Stimulated activated CD8-positive, alpha-beta memory T cell treated with anti-CD3 and anti-CD28 coated beads, Interleukin-2, amount 100 ng/mL, for 48 hours (primary cell): ENCODE measurements at places on chromosomes 5 and 9.

- no peak for DNase-seq
These were observed 599.9 kb downstream of the CSNK1G3 start for GRCh38 chr5:124111886-124112285.

DNA sequence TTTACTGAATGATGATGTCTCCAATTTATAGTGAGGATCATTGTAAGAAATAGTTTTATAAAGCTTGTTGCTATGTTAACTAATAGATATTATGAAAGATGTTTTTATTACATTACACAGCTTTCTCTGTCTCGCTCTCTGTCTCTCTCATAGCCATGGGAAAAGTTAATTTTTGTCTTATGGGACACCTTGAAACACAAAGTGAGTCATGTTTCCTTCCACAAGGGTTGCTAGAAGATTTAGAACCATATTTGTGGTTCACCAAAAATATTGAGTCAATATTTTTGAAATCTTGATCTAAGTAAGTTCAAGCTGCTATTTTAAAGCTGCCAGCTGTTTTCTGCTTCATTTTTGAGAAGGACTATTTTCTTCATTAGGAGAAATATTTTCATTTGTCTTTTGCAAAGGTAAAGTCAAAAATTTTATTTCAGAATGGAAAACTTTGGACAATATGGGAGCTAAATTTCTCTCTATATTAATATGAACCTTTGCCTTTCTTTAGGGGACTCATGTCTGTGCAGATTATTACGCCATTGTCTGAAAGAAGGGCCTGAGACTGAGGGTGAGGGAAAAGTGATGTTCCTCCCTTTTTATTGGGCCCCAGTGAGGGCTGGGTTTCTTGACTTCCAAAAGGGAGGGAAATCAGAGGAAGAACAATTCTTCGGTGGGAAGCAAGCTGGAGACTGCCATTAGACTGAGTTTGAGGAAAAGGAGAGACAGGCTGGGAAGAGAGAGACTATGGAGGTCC, 87.9 kb upstream of the SLC24A2 start:
- no peak for DNase-seq

DNA sequence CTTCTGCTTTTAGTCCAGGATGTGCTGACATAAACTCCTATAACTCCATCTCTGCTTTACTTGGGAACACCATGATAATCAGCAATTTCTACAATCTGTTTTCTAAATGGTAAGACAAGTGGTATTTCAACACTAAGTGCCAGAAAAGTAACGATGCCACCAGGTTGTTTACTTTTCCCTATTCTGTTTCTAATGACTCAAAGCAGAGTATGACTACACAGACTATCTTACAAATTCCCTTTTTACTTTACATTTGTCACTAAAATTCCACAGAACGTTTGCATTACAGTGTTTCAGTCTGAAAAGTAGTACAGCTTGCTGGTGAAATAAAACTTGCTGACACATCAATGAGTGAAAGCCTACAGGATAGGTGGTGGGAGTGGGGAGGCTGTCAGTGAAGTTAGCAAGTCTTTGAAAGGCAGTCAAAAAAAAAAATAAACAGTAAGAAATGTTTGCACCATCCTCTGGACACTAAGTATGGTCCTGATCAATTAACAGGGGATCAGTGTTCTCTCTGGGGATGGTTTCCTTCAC, 186.5 kb downstream of the LURAP1L start:
- no peak for DNase-seq

- DNase-seq: no peak
These were observed 868.1 kb upstream of the CDH9 start for GRCh38 chr5:27906481-27906880.

GRCh38 chr9:10443181-10443867, 169.5 kb downstream of the PTPRD start:
- DNase-seq: no peak

- no peak for DNase-seq
These were observed 1252.5 kb downstream of the EFNA5 start for GRCh38 chr5:106418196-106418595.

DNA sequence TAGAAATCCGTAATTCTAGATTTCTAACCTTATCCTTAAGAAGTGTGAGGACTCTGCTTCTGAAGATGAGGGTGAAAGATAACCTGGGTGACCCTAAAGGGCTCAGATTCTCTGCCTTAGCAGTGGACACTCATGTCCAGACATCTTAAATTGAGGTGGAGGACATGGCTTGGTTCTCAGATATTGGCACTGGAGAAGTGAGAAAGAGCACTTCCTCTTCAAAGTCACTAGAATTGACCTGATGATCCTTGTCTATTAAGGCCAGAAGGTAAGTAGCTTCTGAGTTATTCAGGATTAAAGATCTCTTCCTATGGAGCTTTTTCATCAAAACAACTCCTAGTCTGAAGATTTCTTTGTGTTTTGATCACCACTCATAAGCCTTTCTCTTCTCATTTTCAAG, 54.8 kb downstream of the C9 start:
- no peak for DNase-seq

DNA sequence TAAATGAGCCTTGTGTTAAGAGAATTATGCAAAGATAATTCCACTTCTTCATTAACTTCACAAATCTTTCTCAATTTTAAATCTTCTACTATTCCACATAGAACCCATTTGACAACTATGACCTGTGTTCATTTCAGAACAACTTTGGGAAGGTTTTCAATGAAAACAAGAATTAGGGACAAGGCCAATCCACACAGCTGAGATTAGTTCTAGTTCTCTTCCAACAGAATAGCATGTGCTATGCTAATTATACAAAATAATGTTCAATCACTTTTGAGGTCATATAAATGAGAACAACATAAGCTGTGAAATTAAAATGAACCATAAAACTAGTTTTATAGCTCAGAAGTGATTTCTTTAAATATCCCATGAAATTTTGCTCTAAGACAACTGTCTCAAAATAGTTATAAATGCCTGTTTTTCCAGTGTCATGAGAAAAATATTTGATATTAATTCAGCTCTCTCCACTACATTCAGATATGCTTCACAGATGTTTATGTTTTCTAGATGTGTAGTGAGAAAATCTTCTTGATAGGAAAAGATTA, 7.2 kb upstream of the LHFPL2 start:
- DNase-seq: no peak

DNA sequence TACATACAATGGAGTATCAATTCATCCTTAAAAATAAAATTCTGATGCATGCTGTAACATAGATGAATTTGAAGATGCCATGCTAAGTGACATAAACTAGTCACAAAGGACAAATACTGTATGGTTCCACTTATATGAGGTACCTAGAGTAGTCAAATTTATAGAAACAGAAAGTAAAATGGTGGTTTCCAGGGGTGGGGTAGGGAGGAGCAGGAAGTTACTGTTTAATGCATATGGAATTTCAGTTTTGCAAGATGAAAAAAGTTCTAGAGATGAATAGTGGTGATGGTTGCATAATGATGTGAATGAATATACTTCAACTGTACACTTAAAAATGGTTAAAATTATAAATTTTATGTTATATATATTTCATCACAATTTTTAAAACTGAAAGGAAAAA, 57.3 kb upstream of the FNIP1 start:
- DNase-seq: no peak

GRCh38 chr9:97384406-97385262, 27.3 kb upstream of the TDRD7 start:
- no peak for DNase-seq

DNA sequence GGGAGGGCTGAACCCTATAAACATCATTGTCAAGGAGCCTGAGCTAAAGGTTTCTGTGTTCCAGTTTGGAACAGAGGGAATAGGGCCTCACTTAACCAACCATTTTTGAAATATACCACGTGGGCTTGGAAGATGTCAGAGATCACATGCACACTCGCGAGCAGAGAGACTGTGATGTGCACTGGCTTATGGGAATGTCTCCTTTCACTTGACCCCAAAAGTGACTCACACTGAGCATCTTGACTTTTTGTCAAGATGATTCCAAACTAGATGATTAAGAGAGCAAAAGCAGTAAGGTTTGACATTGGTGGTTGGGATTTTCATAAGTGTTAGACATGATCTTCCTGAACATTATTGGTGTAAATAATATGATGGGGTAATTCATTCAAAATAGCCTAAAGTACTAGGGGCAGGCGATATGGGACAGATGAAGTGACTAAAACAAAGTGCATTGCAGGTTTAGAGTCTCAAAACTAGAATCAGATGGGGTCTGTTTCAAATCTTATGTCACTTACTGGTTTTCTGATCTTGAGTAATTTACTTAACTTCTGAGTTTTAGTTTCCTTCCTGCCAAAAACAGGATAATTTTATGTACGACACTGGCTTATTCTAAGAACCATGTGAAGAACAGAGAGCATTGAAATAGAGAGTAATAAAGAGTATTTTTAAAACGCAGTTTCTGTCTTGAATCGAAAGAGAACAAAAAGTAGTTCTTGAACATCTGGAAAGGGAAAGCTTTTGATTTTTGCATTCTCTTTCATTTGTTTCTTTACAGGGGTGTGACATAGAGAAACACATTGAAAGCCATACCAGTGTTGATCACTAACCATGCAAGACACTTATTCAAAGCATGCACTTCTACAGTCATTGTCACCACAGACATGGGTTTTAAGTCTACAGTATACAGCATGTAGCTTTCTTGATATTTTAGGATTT, 383.0 kb downstream of the DIRAS2 start:
- no peak for DNase-seq

GRCh38 chr5:41636605-41637004, 126.2 kb upstream of the PLCXD3 start:
- DNase-seq: no peak

- no peak for DNase-seq
These were observed 41.6 kb upstream of the ZNF300 start for GRCh38 chr5:150946351-150946905.

GRCh38 chr5:164355267-164355830, 849.9 kb downstream of the MAT2B start:
- DNase-seq: no peak

DNA sequence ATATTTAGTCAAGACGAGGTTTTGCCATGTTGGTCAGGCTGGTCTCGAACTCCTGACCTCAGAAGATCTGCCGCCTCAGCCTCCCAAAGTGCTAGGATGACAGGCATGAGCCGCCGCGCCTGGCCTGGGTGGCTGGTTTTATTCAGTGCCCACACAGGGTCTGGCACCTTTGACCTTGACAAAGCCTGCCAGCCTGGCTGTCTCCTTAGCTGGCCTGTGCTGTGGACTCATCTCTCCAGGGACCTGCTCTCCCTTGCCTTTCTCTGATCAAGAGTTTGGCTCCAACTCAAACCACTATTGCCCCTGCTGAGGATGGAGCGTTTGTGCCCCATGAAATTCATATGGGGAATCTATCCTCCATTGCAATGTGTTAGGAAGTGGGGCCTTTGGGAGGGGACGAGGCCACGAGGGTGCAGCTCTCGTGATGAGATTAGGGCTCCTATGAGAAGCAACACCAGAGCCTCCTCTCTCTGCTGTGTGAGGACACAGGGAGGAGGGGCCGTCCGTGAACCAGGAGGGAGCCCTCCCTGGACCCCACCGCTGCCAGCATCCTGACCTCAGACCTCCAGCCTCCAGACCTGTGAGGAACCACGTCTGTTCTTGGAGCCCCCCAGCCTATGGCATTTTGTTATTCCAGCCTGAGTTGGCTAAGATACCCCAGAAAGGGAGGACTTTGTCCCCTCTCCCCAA, 45.0 kb downstream of the MRPL36 start:
- DNase-seq: no peak

DNA sequence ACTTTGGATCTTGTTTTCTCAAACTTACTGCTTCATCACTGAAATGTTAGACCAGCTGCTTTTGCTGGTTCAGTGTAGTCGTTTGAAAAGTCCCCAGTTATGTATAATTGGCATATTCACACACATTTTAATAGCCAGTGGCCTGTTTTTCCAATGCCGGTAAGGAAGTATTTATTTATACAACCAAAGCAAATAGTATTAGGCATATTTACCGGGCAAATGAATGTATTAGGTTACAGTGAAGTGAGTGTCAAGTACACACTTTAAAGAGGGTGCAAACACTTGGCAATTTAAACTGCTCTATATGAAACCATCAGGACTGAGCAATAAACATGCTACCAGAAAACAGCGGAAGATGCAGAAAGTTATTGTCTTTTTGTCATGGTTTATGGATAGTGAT, 242.9 kb downstream of the MCTP1 start:
- DNase-seq: no peak

- no peak for DNase-seq
These were observed 95.1 kb downstream of the DMXL1 start for GRCh38 chr5:119166026-119166425.

DNA sequence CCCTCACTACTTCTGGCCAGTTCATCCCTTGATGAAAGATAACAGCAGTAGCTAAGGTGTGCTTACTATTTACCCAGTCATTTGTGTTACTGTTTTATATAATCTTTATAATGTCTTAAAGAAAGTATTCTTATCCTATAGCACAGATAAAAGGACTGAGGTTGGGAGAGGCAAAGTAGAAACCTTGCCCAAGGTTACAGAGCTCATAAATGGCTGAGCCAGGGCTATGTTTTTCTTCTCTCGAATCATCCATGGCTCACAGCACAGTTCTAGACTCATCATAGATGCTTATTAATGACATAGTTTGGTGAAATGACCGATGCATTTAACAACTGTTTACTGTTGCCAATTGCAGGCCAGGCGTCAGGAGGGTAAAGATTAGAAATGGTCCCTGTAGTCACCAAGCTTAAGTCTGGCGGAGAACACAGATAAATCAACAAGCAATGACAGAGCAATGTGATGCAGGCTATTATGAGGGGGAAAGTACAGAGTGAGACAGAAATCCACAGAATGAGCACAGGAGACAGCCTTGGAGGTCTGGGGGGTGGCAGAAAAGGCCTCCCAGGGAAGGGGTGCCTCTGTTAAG, 65.6 kb upstream of the ZNF622 start:
- no peak for DNase-seq
